Hematopoietic multipotent progenitor cell treated with erythropoietin and hydrocortisone succinate and interleukin-3 and kit ligand, for 4 days (in vitro differentiated cells): ENCODE measurements at places on chromosomes 11 and 22.

DNA sequence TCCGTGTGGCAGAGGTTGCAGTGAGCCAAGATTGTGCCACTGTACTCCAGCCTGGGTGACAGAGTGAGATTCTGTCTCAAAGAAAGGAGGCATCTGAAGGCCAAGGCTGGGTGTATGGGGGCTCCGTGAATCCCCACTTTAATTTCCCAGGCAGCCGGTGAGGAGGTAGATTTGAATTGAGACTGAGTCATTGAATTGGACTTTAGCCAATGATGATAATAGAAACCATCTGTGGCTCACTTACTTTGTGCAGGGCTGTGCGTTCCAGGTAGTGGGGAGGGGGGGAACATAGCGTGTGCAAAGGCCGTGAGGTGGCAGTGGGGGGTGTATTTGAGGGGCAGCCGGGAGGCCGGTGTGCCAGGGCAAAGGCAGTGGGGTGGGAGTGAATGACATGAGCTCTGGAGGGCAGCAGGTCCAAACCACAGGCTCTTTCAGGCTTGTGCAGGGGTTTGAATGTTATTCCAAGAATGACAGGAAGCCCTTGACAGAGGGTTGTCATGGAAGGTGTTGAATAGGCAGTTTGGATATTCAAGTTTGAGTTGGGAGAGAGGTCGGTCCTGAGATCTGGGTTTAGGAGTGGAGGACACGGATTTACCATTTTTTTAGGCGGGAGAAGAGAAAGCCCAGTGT is 6.1 kb downstream of the ARHGAP8 start:
- DNase-seq = no peak

DNA sequence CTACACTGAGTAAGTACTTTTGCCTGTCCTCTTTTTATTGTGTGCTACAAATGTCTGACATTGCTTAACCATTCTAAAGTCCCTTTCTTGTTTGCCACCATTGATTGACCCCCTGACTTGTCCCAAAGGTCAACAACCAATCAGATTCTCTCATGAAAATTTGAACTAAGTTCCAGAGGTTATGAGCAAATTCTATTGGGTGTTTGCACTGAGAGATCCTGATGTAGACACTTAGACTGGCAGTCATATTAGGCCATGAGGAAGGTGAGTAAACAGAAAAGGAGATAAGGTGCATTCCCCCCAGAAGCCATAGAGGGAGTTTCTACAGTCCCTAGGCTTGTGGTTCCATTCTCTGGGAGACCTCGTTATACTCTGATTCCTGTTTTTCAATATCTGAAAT is 101.3 kb upstream of the E2F8 start:
- no peak for DNase-seq

DNA sequence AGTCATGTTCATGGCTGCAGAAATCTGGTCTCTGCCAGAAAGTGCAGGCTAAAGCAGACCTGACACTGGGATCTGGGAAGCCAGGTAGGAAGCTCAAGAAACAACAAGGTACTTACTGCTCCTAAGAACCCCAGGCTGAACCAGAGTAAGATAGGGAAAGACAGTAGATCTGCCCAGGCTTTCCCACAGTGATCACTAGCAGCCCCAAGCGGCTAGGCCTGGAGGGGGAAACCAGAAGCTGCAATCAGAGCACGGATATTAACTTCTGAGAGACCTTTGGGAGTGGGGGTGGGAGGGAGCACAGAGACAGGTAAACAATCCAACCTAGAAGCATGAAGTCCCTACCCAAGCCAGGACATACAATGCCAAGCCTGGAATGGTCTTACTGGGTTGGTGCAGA is 135.2 kb upstream of the C11orf58 start:
- DNase-seq = no peak

DNA sequence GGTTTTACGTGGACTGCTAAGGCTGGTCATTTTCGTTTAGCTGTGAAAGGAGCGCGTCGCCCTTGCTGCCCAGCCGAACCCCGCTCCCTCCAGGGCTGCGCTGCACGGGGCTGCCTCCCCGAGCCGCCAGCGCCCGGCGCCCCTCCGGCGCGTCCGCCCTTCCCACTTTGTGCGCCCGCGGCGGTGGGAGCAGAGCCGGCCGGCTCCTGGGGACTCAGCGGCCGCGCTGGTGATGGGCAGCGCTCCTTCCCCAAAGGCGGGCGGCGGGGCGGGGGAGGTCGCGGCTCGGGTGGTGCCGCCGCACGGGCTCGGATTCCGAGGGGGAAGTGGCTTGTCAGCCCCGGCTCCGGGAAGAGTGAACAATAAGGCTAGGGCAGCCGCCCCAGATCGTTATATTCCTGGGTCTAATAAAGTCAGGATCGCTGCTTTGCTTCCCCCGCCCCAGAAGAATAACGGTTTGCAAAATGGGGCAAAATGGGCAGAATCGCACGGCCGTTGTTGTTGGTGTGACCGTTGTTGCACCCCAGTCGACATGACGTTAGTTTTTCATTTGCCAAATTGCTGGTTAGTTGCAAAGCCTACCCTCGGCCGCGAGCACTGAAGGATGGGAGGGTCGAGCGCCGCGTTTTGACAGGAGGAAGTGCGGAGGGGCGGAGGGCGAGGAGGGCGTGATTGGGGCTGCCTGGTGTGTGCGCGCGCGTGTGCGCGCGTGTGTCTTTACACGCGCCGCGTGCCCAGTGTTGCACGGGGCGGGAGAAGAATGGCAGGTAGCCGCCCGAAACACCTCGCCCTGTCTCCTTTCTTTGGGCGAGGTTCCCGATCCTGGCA is 745 bp downstream of the NCAM1 start:
- peak; percentile 28 for DNase-seq

GRCh38 chr11:297586-298405 is 1.5 kb downstream of the IFITM5 start:
- DNase-seq = peak; percentile 65

GRCh38 chr11:103699216-103699615 is 337.2 kb upstream of the DDI1 start:
- no peak for DNase-seq

DNA sequence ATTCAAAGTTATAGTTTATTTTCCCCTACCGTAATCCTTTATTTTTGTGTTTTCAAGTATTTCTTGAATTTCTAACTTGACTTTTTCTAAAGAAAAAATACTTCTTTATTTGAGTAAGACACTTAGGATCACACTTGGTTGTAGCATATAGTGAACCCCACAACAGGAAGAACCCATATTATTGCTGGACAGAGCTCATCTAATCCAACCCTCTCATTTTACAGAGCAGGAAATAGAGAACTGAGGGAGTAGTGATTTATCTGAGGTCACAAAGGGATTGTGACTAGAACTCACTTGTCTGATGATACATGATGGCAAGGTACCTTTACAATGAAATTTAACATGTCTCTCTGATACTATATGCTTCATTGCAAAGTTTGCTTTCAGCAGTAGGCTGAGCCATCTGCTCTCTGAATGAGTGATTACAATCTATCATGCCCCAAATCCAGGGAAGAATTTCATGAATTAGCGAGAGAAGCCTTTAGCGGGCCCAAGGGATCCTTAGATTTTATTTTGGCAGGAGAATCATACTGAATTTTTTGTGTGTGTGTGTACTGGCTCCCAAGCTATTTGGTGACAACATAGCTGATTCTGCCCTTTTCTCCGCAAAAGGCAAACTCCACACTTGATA is 9.8 kb downstream of the SLC17A6 start:
- no peak for DNase-seq

DNA sequence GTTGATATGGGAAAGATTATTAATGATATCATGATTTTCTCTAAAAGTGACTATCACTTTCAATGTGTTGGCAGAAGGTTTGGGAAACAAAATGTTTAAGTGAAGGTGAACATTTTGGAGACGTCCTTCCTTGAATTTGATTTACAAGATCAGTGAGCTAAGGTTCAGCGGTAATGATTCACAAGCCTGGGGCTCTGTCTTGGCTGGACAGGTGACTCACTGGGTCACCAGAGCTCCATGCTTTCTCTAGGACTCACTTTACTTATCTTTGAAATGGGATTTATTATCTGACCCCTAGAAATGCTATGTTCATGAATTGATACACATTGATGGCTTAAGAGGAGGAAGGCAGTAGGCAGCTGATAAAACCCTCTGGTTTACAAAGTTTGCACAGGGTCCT is 437.5 kb downstream of the NTM start:
- DNase-seq = no peak

GRCh38 chr11:123461164-123461563 is 31.1 kb downstream of the GRAMD1B start:
- DNase-seq = no peak

DNA sequence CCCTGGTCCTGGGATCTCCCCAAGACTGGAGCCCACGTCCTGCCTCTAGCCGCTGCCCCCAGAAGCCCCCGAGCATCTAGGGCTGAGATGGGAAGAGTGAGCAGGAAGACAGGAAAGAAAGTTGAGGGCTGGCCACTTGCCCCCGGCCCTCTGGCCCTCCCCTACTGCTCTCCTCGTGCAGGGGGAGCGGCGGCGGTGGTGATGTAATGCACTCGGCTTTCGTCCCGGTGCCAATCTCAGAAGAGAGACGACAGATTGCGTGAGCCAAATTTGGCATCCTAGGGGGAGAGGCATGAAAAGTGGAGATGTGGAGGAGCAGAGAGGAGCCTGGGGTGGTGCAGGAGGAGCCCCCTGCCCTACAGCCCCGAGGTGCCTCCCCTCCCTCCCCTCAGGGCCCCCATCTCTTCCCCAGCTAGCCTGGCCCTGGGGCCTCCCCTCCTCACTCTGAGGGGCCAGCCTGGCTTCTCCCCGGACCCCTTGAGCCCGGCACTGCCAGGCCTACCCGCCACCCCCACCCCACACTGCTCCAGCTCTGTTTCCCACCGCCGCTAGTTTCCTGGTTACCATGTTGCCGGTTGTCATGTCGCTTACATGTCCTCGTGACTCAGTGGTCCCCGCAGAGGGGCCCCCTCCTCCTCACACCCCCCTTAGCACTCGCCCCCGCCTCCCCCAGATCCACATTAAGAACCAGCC is 2.5 kb downstream of the KCNJ4 start:
- DNase-seq = no peak
